ENCODE measurements at places on chromosomes 11 and 22.

GRCh38 chr11:114876234-114876633 is 197.9 kb downstream of the NXPE2 start:
- DNase-seq: no peak

GRCh38 chr11:77698896-77699295 is 61.3 kb upstream of the CLNS1A start:
- DNase-seq: no peak

- no peak for DNase-seq
Measured at GRCh38 chr11:75263944-75264349, 23.4 kb downstream of the TPBGL start.

GRCh38 chr11:1854949-1855885 is 2.3 kb downstream of the LSP1 start:
- DNase-seq: no peak

- no peak for DNase-seq
Measured at GRCh38 chr11:130423541-130424142, 4.8 kb downstream of the ADAMTS8 start.

- DNase-seq: no peak
Measured at GRCh38 chr22:26431261-26431995, 2.4 kb downstream of the ASPHD2 start.

DNA sequence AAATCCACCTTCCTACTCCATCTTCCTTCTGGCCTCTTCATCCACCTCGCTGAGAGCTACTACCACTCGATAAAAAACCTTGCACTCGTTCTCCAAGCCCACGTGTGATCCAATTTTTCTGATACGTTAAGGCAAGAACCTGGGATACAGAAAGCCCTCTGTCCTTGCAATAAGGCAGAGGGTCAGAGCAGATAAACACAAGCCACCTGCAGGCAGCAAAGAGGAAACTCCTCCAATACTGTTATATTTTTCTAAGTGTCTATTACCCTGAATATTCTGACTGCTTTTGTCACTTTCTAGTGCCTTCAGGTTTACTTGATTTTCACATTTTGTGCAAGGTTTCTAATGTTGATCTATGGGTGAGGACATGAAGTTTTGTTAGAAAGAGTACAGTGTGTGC is 26.6 kb downstream of the TRIM5 start:
- no peak for DNase-seq

- no peak for DNase-seq
Measured at GRCh38 chr11:115291325-115291724, 212.9 kb downstream of the CADM1 start.

DNA sequence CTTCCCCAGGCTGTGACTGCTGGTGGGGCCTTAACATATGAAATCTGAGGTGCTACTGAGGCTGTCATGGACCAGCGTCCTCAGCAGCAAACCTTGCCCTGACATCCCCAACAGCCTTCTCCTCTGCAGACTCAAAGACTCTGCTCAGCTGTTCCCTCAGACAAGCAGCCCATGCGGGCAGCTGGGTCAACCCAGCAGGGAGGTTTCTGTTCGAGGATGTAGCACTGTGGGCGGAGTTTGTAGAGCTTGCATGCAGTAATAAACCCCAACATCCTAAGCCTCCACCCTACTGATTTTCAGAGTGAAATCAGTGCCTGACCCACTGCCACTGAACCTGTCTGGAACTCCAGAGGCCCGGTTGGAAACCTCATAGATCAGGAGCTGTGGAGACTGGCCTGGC is 88.8 kb upstream of the XKR3 start:
- DNase-seq: no peak

Measured in HuH-7.5 (cell line).